ENCODE measurements at places on chromosomes 12 and 14. TPM values are rescaled to one million over a fixed set of nuclear protein-coding genes. Genes with fewer than 3 reads are reported as not detected.

DNA sequence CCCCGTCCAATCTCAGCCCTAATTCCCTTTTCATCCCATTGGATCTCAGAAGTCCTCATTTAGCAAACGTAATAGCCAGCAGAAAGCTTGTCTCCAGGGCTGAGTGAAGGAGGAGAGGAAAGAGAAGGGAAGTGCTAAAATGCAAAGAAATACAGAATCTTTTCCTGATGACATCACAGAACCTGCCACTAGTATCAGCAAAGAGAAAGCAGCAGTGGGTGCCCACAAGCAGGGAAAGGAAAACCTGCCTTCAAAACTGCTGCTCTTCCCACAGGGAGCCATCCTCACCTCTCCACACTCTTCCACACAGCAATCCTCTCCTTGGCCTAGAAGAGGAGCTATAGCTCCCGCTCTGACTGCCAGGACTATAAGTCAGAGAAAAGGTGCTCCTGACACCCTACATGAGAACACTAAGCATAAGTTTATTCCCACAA is 11.3 kb downstream of the MED13L start:
- no peak overlapping the region for H3K4me3 ChIP-seq
- H3K4me1 ChIP-seq, result peaks cover 23% of the 10 kb centered on the region
- H3K36me3 ChIP-seq, result no peaks in the 10 kb centered on the region
- H3K27ac ChIP-seq, result no peak overlapping the region

DNA sequence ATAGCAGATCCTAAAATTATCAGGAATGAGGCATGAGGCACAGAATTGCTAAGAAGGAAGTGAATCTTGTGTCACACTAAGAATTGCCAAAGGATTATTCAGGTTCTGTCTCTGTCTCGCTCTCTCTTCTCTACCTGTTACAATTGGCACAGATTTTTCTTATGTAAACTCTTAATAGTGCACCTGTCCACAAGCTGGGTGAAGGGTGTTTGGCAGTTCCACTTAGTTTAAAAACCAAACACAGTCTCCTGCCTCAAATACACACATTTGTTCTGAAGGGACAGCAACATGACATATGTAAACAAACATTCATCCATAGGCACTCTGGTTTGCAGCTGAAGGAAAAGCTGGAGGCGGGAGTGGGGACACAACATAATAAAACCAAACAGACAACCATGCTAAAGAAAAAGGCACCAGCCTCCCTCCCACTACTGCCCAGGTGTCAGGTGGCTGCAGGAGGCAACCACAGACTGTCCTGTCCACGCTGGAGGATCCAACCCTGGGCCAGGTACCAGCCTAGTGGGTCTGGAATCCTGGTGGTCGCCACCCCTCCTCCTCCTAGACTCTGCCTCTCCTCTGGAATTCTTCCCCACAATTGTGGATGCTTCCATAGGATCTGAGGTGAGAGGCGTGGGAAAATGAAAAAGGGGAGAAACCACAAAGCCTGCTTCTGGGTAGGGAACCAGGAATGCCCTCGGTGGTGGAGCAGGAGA is 81.2 kb downstream of the TMEM260 start:
- H3K27ac ChIP-seq, result no peak overlapping the region
- H3K4me3 ChIP-seq, result no peak overlapping the region
- H3K27me3 ChIP-seq, result peaks cover 71% of the 10 kb centered on the region
- H3K4me1 ChIP-seq, result peaks cover 23% of the 10 kb centered on the region
- no peak for DNase-seq

DNA sequence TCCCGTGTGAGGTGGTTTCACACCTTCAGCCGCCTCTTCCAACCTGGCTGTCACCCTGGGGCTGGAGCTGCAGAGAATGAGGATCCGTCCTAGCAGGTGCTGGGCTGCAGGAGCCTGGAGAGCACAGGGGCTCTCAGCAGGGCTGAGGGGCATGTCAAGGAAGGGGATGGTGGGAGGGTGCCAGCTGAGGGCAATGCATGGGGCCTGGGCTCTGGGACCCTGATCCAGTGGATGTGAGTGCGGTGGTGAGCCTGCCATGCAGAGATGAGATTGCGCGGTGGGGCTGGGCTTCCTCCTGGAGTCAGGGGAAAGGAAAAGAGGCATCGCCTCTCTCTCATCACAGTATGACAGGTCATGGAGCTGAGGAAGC is 31.5 kb downstream of the ANAPC7 start:
- H3K4me1 ChIP-seq, result no peaks in the 10 kb centered on the region
- no peak overlapping the region for H3K4me3 ChIP-seq
- DNase-seq, result no peak
- H3K27ac ChIP-seq, result peak overlapping the region; percentile 13
- H3K27me3 ChIP-seq, result no peaks in the 10 kb centered on the region

GRCh38 chr14:57462551-57462950 is 31.1 kb downstream of the CCDC198 start:
- no peaks in the 10 kb centered on the region for H3K27me3 ChIP-seq
- H3K4me3 ChIP-seq, result no peak overlapping the region
- no peaks in the 10 kb centered on the region for H3K4me1 ChIP-seq

- no peak for DNase-seq
- no peaks in the 10 kb centered on the region for H3K36me3 ChIP-seq
- no peak overlapping the region for H3K27ac ChIP-seq
- H3K4me1 ChIP-seq, result no peaks in the 10 kb centered on the region
Measured at GRCh38 chr12:72774023-72774422, 501.9 kb downstream of the TRHDE start.

GRCh38 chr14:89184952-89185351 is 232.1 kb downstream of the FOXN3 start:
- H3K36me3 ChIP-seq, result no peaks in the 10 kb centered on the region
- DNase-seq, result no peak
- H3K4me3 ChIP-seq, result no peak overlapping the region
- H3K27ac ChIP-seq, result no peak overlapping the region

DNA sequence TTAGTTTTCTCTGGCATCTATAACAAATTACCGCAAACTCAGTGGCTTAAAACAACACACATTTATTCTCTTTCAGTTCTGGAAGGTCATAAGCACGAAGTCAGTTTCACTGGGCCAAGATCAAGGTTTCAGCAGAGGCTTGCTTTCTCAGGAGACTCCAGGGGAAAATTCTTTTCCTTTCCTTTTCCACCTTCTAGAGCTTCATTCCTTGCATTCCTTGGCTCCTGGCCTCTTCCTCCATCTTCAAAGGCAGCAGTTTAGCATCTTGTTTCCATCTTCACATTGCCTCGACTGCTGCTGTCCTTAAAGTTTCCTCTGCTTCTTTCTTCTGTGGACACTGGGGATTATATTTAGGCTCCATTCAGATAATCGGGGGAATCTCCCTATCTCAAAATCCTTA is 106.1 kb downstream of the PDE3A start:
- H3K4me1 ChIP-seq, result peaks cover 13% of the 10 kb centered on the region
- H3K36me3 ChIP-seq, result peaks cover 20% of the 10 kb centered on the region
- H3K27me3 ChIP-seq, result no peaks in the 10 kb centered on the region
- H3K4me3 ChIP-seq, result no peak overlapping the region
- H3K27ac ChIP-seq, result no peak overlapping the region

DNA sequence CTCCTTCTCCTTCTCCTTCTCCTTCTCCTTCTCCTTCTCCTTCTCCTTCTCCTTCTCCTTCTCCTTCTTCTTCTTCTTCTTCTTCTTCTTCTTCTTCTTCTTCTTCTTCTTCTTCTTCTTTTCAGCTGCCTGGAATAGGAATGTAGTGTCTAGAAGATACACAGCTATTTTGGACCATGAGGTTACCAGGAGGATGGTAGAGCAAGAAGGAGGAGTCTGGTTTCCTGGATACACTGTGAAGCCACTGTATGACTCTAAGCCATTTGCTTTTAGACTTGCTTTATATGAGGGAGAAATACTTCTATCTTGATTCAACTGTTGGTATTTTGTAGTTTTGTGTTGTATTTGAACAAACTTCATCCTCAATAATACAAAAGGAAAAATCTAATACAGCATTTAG is 3.0 kb upstream of the MYBPC1 start:
- no peak for DNase-seq
- no peak overlapping the region for H3K4me3 ChIP-seq
- H3K27ac ChIP-seq, result no peak overlapping the region
- no peaks in the 10 kb centered on the region for H3K27me3 ChIP-seq
- peaks cover 6% of the 10 kb centered on the region for H3K4me1 ChIP-seq
- H3K36me3 ChIP-seq, result no peaks in the 10 kb centered on the region

DNA sequence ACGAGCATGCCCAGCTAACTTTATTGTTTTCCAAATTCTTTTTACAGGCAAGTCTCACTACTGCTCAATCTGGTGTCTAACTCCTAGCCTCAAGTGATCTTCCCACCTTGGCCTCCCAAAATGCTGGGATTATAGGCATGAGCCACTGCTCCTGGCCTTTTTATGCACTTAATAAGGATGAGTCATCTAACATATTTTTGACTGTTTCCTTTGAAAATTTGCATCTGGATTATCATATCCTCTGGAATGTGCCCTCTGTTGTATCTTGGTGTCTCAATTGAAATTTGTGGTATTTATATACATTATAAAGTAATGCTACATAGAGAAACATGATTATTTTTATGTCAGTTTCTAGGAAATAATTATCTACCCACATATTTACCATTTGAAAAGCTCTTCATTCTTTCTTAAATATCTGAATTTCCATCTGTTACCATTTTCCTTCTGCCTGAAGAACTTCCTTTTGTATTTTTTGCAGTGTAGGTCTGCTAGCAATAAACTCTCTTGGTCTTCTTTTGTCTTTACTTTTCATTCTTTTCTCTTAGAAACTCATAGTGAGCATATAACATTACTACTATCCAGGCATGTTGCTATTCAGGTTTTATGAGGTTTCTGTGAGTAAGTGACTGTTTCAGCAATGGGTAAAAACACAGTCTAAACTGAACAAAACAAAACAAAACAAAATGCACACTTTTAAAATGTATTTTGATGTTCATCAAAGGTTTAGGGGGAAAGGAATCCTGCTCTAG is 52.8 kb upstream of the CNOT2 start:
- DNase-seq, result no peak
- H3K36me3 ChIP-seq, result no peaks in the 10 kb centered on the region
- H3K4me3 ChIP-seq, result no peak overlapping the region

DNA sequence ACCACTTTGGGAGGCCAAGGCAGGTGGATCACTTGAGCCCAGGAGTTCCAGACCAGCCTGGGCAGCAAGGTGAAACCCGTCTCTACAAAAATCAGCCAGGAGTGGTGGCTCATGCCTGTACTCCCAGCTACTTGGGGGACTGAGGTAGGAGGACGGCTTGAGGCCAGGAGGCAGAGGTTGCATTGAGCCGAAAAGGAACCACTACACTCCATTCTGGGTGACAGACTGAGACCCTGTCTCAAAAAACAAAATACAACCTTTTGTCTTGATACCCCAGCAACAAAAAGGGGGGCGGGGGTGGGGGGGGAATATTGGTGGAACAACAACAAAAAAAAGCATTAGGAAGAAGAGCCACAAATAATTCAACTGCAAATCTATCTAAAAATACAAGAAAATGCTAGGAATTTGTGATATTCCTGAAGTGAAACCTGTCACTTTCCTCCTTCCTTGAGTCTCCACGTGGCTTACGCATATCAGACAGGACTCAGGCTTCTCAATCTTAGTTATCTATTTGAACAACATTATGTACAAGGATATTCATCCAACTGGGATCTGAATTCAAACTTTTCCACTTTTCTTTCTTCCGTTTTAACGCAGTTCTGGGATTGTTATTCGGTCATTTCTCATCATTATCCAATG is 1.3 kb downstream of the R3HDM2 start:
- DNase-seq, result no peak
- peaks cover 23% of the 10 kb centered on the region for H3K4me1 ChIP-seq
- H3K27me3 ChIP-seq, result no peaks in the 10 kb centered on the region
- peaks cover 3% of the 10 kb centered on the region for H3K36me3 ChIP-seq
- H3K4me3 ChIP-seq, result peak overlapping the region; percentile 95

- H3K4me3 ChIP-seq, result peak overlapping the region; percentile 87
- peaks cover 39% of the 10 kb centered on the region for H3K27me3 ChIP-seq
- no peak for DNase-seq
- no peaks in the 10 kb centered on the region for H3K36me3 ChIP-seq
Measured at GRCh38 chr12:117968151-117968789, 520 bp downstream of the KSR2 start.

The SDR9C7 gene
- total RNA-seq, result not detected

The ADGRD1 gene
- total RNA-seq, result 6.6 TPM

The PELI2 gene
- 32.2 TPM for total RNA-seq
